ENCODE measurements at places on chromosomes 6 and 20.

- no peak overlapping the region for H3K27ac ChIP-seq
- no peaks in the 10 kb centered on the region for H3K36me3 ChIP-seq
- no peak for DNase-seq
- H3K27me3 ChIP-seq = no peaks in the 10 kb centered on the region
These were observed 29.1 kb upstream of the HDAC2 start for GRCh38 chr6:114000069-114000468.

- H3K4me3 ChIP-seq = no peak overlapping the region
- peaks cover 7% of the 10 kb centered on the region for H3K36me3 ChIP-seq
- no peak overlapping the region for H3K27ac ChIP-seq
- no peaks in the 10 kb centered on the region for H3K4me1 ChIP-seq
- no peaks in the 10 kb centered on the region for H3K27me3 ChIP-seq
These were observed 47.9 kb downstream of the BLTP3A start for GRCh38 chr6:34839666-34840352.

DNA sequence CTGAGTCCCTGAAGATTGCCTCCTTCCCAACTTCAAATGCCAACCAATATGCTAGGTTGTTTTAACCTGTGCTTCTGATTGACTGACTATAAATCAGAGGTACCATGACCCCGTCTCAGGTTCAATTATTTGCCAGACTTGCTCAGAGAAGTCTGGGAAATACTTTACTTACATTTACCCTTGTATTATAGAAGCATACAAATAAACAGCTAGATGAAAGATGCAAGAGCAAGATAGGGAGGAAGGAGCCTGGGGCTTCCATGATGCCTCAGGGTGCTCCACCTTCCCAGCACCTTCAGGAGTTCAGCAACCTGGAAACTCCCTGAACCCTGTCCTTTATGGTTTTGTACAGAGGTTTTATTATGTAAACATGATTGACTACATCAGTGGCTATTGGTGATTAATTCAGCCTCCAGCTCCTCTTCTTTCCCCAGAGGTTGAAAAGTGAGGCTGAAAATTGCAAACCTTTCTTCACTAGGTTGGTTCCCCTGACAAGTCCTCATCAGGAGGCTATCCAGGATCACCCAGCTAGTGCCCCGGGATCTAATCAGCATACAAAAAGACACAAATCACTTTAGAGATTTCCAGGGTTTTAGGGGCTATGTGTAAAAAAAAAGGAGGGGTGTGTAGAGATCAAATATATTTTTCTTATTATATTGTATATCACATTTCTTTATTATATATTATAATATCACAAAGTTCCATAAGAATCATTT, 547.7 kb downstream of the EPM2A start:
- DNase-seq = no peak
- no peak overlapping the region for H3K27ac ChIP-seq
- no peaks in the 10 kb centered on the region for H3K4me1 ChIP-seq
- H3K27me3 ChIP-seq = no peaks in the 10 kb centered on the region
- H3K4me3 ChIP-seq = no peak overlapping the region

DNA sequence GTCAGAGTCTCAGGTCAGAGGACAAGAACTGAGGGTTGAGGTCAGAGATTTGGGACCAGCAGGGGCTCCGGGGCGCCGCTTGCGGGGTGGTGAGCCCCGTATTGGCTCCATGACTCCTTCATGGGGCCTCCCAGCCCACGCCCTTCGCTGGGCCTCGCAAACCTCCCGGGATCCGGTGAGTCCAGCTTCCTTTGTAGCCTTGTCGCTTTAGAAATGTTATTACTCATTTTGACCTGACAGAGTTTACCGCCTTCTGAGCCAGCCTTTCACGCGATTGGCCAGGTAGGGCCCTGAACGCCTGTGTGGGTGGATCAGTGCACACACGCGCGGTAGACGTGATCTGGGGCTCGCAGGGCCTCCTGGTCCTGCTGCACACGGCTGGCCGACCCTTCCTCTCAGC, 181.1 kb downstream of the ERMARD start:
- DNase-seq = no peak
- H3K4me1 ChIP-seq = no peaks in the 10 kb centered on the region
- H3K36me3 ChIP-seq = no peaks in the 10 kb centered on the region
- H3K27me3 ChIP-seq = no peaks in the 10 kb centered on the region
- H3K27ac ChIP-seq = no peak overlapping the region
- H3K4me3 ChIP-seq = no peak overlapping the region

GRCh38 chr6:129663531-129663930, 46.4 kb downstream of the ARHGAP18 start:
- no peak overlapping the region for H3K4me3 ChIP-seq
- H3K27me3 ChIP-seq = no peaks in the 10 kb centered on the region
- no peak overlapping the region for H3K27ac ChIP-seq
- peaks cover 5% of the 10 kb centered on the region for H3K4me1 ChIP-seq
- no peak for DNase-seq

- no peaks in the 10 kb centered on the region for H3K4me1 ChIP-seq
- H3K4me3 ChIP-seq = no peak overlapping the region
- H3K36me3 ChIP-seq = no peaks in the 10 kb centered on the region
- no peak for DNase-seq
- H3K27me3 ChIP-seq = no peaks in the 10 kb centered on the region
These were observed 725.0 kb upstream of the HS3ST5 start for GRCh38 chr6:115067690-115068447.

- no peaks in the 10 kb centered on the region for H3K36me3 ChIP-seq
- no peaks in the 10 kb centered on the region for H3K27me3 ChIP-seq
- no peak for DNase-seq
- H3K4me3 ChIP-seq = no peak overlapping the region
- H3K27ac ChIP-seq = no peak overlapping the region
These were observed 305.0 kb upstream of the KCNQ5 start for GRCh38 chr6:72316675-72317380.

DNA sequence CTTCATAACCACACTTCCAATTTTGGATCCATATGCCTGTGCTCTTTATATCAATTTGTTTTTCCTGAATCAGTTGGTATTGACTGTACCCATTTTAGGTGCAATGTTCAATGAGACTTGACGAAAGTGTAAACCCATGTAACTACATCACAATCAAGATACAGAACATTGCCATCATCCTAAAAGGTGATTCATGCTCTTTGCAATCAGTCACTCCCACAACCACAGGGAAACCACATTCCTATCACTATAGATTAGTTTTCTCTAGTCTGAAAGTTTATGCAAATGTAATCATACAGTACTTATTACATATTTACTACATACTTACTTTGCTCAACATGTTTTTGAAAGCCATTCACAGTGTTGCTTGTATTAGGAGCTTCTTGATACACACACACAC, 167.4 kb downstream of the ADGRG6 start:
- H3K36me3 ChIP-seq = no peaks in the 10 kb centered on the region
- no peaks in the 10 kb centered on the region for H3K27me3 ChIP-seq
- H3K4me1 ChIP-seq = no peaks in the 10 kb centered on the region
- no peak overlapping the region for H3K27ac ChIP-seq
- no peak for DNase-seq
- H3K4me3 ChIP-seq = no peak overlapping the region

GRCh38 chr6:52317211-52317610, 32.7 kb upstream of the MCM3 start:
- no peak overlapping the region for H3K4me3 ChIP-seq
- H3K27ac ChIP-seq = no peak overlapping the region
- no peak for DNase-seq
- no peaks in the 10 kb centered on the region for H3K4me1 ChIP-seq
- H3K36me3 ChIP-seq = no peaks in the 10 kb centered on the region

DNA sequence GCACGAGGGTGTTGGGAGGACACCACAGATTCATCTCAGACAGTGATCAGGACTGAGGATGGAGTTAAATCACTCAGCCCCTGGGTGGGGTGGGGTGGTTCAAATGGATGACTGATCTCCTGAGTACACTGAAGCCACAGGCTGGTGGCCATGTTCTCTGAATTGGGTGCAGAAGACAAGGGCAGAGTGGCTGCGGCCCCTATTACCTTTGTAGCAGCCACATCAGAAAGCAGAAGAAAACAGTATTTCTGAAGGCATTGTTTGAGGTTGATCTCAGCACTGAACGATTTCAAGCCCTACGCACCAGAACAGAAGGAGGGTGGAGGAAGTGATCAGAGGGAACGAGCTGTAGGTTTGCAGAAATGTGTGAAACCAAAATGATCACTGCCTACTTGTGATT, 71.6 kb downstream of the SH3BGRL2 start:
- H3K27ac ChIP-seq = no peak overlapping the region
- peak; percentile 15 for DNase-seq
- H3K36me3 ChIP-seq = no peaks in the 10 kb centered on the region
- no peaks in the 10 kb centered on the region for H3K27me3 ChIP-seq
- H3K4me3 ChIP-seq = no peak overlapping the region

- no peaks in the 10 kb centered on the region for H3K36me3 ChIP-seq
- no peaks in the 10 kb centered on the region for H3K4me1 ChIP-seq
- H3K27me3 ChIP-seq = no peaks in the 10 kb centered on the region
- no peak overlapping the region for H3K4me3 ChIP-seq
These were observed 27.7 kb downstream of the DSE start for GRCh38 chr6:116398316-116399010.

- H3K4me1 ChIP-seq = no peaks in the 10 kb centered on the region
- peaks cover 6% of the 10 kb centered on the region for H3K27me3 ChIP-seq
- no peak for DNase-seq
- no peak overlapping the region for H3K27ac ChIP-seq
- no peaks in the 10 kb centered on the region for H3K36me3 ChIP-seq
These were observed 209.1 kb downstream of the NFATC2 start for GRCh38 chr20:51333446-51333845.

GRCh38 chr6:118317581-118318563, 230.2 kb upstream of the PLN start:
- H3K36me3 ChIP-seq = no peaks in the 10 kb centered on the region
- no peak for DNase-seq
- H3K4me3 ChIP-seq = no peak overlapping the region
- H3K27me3 ChIP-seq = no peaks in the 10 kb centered on the region
- no peak overlapping the region for H3K27ac ChIP-seq

- no peaks in the 10 kb centered on the region for H3K27me3 ChIP-seq
- no peak for DNase-seq
- H3K4me1 ChIP-seq = peaks cover 2% of the 10 kb centered on the region
- H3K4me3 ChIP-seq = no peak overlapping the region
- H3K27ac ChIP-seq = no peak overlapping the region
These were observed 159.3 kb upstream of the QKI start for GRCh38 chr6:163255265-163255664.

GRCh38 chr20:64139199-64140060, 24.8 kb upstream of the MYT1 start:
- no peaks in the 10 kb centered on the region for H3K4me1 ChIP-seq
- no peak overlapping the region for H3K4me3 ChIP-seq
- no peaks in the 10 kb centered on the region for H3K27me3 ChIP-seq
- no peaks in the 10 kb centered on the region for H3K36me3 ChIP-seq

DNA sequence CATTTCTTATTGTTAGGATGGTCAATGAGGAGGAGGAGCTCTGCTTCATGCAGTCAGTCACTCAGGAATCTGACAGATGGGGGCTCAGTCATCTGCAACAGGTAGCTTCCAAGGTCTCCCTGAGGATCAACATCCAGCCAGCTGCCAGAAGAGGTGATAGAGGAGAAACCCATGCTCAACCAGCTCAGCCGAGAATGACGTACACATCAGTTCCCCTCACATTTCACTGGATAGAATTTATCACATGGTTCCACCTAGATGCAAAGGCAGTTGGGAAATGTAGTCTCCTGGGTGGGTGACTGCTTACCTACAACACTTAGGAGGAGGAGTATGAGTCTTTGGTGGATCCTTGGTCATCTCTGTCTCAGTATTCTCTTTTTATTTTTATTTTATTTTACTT, 144.5 kb downstream of the CEBPB start:
- no peaks in the 10 kb centered on the region for H3K36me3 ChIP-seq
- H3K4me3 ChIP-seq = no peak overlapping the region
- peaks cover 19% of the 10 kb centered on the region for H3K4me1 ChIP-seq
- H3K27me3 ChIP-seq = no peaks in the 10 kb centered on the region
- peak; percentile 22 for DNase-seq

DNA sequence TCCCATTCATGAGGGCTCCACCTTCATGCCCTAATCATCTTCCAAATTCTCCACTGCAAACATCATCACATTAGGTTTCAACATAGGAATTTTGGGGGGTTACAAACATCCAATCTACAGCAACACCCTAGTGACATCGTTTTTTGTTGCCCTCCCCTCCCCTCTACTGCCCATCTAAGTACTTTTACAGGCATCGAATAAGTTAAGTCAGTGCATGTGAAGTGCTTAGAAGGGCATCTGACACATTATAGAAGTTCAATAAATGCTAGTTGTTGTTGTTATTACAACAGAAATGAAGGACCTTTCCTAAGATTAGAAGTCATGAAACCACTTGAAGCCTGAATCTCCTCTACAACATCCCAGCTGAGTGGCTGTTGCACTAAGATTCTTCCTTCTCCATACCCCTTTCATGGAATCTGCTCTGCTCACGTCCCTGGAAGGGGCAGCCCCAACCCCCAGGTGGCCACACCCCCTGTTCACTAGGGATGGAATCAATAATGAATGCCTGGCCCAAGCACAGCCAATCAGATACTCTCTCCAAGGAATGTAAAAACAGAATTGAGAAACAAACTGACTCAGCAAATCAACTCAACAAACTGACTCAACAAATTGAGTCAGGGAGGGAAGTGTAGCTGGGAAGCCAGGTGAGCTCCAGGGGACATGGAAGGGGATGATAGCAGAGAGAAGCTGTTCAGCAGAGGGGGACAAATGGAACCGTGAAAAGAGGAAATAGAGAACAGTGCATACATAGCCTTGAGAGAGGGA, 3.9 kb upstream of the LRP11 start:
- H3K4me3 ChIP-seq = no peak overlapping the region
- no peak for DNase-seq
- H3K27me3 ChIP-seq = peaks cover under 1% of the 10 kb centered on the region

DNA sequence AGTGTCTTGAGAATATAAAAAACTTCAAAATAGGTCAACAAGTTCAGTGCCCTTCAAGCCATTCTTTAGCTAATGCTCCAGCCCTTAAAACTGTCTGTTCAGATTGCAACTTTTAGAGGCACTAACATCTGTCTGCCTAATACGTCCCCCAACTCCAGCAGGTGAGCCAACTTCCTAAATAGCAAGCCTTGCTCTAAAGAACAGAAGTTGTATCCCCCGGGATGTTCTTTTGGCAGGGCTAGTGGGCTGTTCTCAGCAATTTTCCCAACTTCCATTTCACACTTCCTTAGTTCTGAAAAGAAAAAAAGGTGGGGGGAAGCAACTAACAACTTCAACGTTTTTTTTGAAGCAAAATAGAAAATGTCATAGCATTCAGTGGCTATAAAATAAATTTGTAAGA, 290.0 kb upstream of the PTCHD4 start:
- no peak overlapping the region for H3K27ac ChIP-seq
- H3K36me3 ChIP-seq = no peaks in the 10 kb centered on the region
- H3K4me1 ChIP-seq = no peaks in the 10 kb centered on the region
